ENCODE measurements at places on chromosomes 13 and 19. TPM values are rescaled to one million over a fixed set of nuclear protein-coding genes. Genes with fewer than 3 reads are reported as not detected.
A peak's percentile ranks its signal among the peaks of the same experiment; 100 is the strongest.

The DYRK1B gene
- total RNA-seq, result 6.2 TPM

DNA sequence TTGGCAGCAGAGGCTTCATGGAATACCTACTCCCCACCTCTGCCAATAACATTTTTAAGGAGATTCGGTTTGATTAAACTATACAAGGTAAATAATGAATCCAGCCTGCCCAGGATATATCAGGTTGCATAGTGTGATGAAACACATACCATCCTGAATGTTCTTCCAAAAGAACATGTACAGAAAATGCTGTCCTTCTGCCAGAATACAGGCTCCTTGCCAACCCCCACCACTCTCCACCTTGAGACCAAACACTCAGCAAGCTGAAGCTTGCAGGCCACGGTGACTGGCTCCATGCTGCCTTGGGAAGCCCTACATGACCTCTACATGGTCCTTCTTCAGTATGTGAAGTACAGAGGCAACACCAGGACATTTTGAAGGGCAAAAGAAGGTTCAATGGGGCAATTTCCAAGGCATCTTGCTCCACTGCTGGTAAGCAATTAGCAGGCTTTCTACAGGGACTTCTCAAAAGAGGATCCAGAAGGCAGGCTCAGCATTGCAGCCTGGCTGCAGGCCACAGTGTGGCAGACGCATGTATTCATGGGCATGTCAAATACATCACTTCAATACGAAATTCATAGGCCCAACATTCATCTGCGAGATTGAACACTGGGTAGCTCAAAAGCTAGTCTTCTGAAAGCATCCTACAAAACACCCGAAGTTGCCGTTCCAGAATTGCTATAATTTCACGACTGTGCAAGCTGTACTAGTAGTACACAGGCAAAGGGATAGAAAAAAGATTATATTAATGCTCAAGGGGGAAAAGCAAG is 62.4 kb upstream of the SERP2 start:
- DNase-seq, result peak; percentile 81

DNA sequence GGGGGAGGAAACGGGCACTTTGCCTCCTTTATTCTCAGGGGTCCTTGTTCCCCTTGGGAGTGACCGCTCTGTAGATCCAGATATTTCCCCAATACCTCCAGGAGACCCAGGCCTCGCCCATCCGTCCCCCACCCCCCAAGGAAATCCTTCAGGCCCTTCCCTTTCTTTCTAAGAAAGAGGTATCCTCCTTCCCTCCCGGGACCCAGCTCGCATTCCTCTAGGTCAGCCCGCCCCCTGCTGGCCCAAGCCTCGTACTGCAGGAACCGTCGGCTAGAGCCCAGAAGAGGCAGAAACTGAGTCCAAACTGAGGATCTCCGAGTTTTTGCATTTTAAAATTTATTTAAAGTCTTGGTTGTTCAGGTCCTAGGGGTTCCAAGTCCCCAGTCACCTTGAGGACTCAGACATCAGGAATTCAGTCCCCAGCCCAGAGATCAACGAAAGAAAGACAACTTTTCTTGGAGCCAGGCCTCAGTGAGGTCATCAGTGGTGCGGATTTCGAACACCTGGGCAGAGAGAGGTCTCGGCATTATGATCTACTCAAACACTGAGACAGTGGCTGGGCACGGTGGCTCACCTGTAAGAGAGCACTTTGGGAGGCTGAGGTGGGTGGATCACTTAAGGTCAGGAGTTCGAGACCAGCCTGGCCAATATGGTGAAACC is 7.5 kb upstream of the LRFN1 start:
- peak; percentile 80 for DNase-seq

DNA sequence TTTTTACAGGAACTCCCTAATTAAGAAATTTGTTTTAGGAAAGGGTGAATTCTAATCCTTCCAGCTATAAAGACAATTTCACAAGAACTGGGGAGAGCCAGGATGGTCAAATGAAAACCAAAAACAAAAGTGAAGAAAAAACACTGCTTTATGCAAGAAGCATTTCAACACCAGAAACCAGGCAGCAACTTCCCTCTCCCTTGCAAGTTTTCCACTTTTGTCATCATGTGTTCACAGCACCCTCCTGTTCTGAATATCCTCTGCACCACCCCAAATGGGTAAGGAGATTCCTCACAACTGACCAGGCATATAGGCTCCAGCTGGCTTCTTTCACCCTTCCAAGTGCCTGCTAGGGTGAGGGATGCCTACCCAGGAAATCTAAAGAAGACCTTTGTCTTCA is 328.1 kb downstream of the TBC1D4 start:
- DNase-seq, result no peak

- DNase-seq, result no peak
These were observed 7.3 kb downstream of the PARP4 start for GRCh38 chr13:24505256-24505655.

Measured in breast epithelium (tissue), 4 donors.